ENCODE measurements at places on chromosomes 6 and 20.

GRCh38 chr6:35919827-35920751, 809 bp downstream of the SRPK1 start:
- peak; percentile 33 for DNase-seq

- no peak for DNase-seq
These were observed 68.3 kb upstream of the KIF16B start for GRCh38 chr20:16641511-16642023.

DNA sequence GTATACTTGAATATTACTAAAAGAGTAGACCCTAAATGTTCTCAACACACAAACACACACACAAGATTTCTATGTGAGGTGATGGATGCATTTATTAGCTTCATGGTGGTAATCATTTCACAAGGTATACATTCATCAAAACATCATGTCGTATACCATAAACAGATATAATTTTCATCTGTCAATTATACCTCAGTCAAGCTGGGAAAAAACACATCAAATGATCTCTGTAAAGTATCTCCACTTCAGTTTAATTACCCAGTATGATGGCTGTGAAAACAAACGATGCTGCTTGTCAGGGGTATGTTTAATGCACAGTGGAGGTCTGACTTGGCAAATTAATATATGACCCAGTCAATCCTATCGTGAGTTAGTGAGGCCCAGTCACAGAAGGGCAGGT, 157.2 kb downstream of the MTFR2 start:
- DNase-seq = no peak

DNA sequence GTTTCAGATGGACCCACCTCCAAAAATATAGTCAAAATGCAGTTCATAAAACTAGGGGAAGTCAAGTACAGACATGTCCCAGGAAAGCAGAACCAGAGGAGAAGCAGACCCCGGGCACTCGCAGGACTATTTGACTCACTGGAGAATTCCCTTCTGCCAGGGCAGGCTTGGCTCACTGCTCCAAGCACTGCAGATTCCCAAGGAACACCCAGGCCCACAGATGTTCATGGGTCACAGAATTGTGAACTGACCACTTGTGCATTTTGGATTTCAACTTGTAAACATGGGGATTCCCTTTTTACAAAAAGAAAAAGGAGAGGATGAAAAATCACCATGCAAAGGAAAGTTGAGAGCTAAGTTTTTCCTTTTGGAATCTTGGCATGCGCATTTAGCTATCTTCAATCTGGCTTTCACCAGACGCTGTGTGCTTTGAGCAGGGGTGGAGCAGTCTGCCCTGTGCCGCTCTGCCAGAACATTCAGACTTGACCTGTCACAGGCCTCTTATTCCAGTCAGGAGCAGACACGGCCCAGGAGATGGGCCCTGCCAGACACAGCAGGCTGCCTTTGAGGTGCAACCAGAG, 237.5 kb upstream of the TAB2 start:
- peak; percentile 73 for DNase-seq

DNA sequence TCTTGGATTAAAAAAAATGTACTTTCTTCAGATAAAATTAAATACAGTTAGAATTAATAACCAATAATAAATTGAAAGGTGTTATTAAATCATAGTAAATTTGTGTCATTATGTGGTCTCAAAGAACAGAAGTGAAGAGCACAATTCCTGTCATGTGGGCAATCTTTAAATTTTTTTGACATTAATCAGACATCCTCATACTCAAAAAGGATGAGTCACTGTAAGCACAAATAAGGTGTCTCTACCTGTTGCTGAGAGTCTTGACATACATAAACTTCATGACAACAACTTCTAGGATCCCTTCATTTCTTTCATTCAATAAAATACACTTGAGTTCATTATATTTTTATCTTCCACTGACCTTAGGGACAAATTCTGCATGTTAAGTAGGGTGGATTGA, 76.1 kb downstream of the SLC22A3 start:
- DNase-seq = no peak

DNA sequence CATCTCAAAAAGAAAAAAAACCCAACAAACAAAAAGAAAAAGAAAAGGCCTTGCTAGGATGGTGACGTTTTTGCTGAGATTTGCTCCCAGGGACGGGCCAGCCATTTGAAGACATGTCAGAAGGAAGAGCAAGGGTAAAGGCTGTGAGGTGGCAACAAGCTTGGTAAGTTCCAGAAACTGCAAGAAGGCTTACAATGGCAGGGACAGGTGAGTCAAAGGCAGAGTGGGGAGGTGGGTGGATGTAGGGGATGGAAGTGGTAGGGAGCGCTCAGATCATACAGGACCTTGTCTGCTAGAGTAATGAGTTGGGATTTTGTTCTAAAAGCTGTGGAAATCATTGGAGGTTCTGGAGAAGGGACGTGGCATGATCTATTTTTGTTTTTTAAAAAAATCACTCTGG, 4.3 kb downstream of the KIF3B start:
- DNase-seq = no peak

DNA sequence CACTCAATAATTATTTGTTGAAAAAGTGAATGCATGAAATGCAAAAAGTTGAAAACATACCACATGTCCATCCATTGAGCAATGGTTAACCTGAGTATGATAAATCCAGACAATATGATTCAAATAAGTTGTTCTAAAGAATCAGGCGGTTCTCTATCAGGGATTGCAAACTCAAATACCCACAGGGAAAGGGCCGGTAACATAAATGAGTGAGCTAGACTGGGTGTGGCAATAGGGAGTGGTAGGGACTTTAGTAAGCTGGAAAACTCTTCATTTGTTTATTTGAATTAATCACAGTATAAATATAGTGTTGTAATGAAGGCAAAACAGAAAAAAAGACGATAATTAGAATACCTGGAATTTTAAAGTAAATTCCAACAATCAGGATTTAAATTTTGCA, 106.3 kb downstream of the BCAS1 start:
- DNase-seq = no peak

DNA sequence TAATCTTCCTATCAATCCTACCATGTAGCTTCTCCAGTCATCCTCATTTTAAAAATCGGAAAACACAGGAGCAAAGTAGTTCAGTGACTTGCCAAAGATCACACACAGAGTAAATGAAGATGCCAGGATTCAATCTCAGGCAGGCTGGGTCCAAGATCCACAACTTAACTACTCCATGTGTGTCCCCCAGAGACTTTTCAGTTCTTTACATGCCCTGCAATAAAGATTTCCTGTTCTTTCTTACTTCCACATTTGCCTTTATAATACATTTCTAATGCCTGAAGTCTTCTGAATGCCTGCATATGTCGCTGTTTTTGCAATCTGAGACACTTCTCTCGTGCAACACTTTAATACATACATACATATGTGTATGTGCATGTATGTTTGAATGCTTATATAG, 121.7 kb upstream of the MARCKS start:
- peak; percentile 29 for DNase-seq

DNA sequence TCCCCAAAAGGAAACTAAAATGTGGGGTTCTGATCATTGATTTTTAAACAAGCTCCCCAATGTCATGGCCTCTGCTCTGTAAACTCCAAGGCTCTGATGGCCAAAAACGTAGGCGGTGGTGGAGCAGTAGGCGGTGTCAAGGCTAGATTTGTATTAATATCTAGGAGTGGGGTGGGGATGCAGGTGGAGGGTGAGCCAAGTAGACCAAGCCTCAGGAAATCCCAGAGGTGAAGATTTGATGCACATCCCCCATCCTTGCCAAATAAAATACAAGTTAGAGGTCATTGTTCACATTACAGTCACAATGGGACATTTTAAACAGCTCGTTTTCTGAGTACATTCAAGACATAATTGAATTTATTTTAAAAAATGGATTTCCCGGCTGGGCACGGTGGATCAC, 30.9 kb upstream of the TBC1D7 start:
- DNase-seq = no peak

GRCh38 chr6:16205377-16206144, 32.8 kb upstream of the GMPR start:
- DNase-seq = peak; percentile 63

- no peak for DNase-seq
These were observed 28.3 kb upstream of the LOC128125822 start for GRCh38 chr6:63543982-63544381.

GRCh38 chr6:4078691-4079471, at the start of gene FAM217A:
FAM217A (minus strand) TSS chr6:4079137; CDS start chr6:4077414, 1,723 bp downstream.
- no peak for DNase-seq

GRCh38 chr6:17291778-17292177, 10.6 kb downstream of the RBM24 start:
- DNase-seq = peak; percentile 82

DNA sequence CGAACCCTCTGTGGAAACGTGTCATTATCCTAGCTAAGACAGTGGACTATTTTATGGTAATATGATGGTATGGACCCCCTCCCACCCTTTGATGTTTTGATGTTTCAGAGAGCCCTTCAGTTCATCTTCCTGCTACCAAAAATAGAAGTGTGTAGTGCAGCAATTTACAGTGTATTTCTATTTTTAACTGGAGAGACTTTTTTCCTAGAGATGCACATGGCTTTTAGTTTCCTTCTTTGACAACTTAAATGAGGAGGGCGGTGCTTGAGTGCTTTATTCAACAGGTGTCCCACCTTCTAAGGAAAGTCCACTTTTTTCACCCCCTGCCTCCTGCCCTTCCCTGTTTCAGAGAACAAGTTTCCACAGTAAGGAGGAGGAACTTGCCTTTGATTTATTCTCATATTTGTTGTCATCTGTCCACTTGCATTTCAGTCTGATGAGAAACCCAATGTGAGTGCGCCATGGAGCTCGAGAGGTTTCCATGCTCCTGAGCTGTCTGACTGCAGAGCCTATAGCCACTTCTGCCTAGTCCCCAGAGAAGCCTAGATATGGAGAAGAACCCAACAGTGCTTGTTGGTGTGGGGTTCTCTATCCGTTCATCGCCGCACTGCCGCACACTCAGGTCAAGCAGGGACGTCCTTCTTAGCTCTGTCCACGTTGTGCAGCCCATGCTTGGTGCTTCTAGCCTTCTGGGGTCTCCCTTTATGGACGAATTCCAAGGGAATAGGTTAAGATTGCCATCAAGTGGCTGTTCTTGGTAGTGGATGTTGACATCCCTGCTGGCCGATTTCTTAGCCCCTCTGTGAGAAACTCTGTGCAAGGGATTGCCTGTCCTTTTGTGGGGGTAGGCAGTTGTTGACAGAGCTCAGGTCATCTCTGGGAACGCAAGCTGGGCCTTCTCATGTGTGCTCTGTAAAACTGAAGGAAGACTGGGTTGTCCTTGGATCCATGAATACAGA, 144.2 kb downstream of the JARID2 start:
- peak; percentile 58 for DNase-seq

GRCh38 chr20:20261159-20261558, 106.7 kb upstream of the INSM1 start:
- DNase-seq = no peak

DNA sequence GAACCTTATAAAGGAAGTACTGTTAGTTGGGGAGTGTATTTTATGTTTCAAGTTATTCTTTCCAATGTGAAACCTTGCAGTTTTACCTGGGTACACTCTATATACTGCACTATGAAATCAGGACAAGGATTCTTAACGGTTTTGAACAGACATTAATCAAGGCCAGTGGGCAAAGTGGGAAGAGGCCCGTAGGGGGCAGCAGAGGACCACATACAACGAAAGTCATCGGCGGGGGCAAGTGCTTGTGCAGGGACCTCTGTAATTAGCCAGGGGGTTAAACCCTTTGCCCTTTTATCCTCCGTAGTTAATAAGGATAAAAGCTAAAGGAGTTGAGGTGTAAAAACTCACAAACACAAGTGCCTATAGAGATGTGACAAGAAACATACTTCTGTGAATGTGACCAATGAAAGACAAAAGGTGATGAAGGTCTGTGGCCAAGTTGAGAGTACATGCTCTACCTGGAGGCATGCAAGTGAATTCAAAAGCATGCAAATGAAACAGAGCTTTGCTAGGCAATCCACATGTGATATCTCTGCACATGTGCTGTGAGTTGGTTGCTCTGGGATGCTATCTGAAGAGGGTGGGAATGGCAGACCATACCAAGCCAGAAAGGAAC, 392.7 kb upstream of the MAN1A1 start:
- peak; percentile 35 for DNase-seq

DNA sequence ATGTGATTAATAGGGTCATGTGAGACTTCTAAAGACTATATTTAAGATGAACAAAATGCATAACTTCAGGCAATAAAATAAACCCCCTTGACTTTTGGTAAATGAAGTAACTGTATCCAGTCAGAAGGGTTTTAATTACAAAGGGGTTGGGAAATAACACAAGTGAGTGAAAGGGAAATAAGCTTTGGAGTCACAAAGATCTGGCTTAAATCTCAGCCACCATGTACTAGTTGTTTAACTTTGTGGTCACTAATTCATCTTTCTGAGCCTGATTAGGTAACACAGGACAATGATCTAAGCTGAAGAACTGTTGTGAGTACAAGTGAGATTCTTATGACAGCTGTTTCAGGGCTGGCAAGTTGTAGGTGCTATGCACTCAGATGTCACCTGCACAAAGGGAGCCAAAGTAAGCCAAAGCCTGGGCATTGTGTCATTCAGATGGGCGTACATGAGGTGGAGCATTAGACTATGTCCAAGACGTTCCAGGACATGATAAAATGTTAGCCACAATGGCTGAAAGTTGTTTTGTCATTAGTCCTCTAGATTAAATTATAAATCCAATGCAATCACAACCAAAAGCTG, 13.8 kb downstream of the TOMM34 start:
- no peak for DNase-seq

DNA sequence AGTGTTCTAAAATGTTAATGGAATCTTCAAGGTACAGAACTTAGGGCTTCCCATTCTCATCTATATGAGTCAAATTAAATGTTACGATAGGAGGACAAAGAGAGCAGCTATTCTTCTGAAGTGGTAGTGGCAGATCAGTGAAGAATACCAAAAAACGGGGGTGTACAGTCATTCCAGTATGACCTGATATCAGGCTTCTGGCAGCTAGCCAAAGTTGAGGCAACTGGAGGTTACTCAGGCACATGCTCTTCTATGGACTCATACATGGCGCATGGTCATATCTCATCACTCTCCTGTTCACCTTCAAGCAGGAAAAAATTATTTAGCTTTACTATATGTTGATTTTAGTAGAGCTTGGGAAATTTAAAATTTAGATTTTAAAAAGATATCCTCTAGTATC, 1608.8 kb downstream of the GRIK2 start:
- no peak for DNase-seq

DNA sequence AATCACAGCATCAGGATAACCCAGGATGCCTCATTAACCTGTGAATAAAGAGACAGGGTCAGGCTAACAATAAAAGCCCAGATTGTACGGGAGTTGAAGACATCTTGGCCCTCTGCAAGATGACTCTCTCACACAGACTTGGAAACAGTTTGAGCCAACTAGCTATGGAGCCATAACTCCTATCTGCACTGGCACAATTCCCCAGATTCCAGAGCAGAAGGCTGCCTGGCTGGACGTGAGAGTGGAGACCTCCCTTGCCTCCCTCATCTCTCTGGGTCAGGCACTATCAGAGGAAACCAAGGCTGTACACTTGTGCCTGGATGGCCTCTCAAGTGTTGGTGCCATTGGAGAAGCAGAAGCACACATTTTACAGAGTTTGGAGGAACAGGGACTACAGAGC, 312.6 kb downstream of the THBS2 start:
- no peak for DNase-seq

- no peak for DNase-seq
These were observed 36.1 kb downstream of the PREX1 start for GRCh38 chr20:48791666-48792071.

GRCh38 chr6:116766506-116767176, 1.1 kb upstream of the FAM162B start:
- no peak for DNase-seq
